ENCODE measurements at places on chromosomes 6 and 20. TPM values are rescaled to one million over a fixed set of nuclear protein-coding genes. Genes with fewer than 3 reads are reported as not detected.

GRCh38 chr20:2507875-2508630 lies 662 bp downstream of the ZNF343 start:
- DNase-seq = peak; percentile 30

DNA sequence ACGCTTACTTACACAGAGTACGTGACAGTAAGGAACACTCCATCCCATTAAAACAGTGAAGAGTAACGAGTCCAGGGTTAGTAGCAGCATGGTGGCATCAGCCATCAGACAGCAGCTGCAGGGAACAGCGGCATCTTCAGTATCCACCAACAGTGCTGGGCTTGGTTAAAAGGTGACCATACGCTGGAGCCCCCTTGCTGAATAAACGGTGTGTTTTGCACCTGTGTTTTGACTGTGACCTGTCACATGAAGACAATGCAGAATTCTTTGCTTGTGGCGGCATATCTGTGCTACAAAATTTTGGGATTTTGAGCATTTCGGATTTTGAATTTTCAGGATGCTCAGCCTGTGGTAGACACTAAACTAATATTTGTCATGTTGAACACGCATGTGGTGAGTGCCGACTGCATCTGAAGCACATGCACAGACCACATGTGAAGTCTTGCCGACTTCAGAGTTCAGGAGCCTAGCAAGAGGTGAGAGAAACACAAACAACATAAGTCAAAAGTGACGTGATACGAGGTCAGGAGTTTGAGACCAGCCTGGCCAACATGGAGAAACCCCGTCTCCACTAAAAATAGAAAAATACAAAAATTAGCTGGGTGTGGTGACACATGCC lies 69.3 kb upstream of the FRMD1 start:
- DNase-seq = no peak

RAB32 gene
- 16.0 TPM for total RNA-seq

DNA sequence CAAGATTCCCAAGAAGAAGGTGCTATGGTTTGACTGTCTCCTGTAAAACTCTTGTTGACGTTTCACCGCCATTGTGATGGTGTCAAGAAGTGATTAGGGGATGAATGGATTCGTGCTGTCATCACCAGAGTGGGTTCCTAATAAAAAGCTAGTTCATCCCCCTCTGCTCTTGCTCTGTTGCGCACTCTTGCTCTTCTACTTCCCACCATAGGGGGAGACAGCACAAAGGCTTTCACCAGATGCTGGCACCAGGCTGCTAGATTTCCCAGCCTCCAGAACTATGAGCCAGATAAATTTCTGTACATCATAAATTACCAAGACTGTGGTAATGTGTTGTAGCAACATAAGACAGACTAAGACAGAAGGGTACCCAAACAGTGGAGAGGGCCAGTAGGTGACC lies 21.6 kb upstream of the CCDC28A start:
- DNase-seq = no peak

- DNase-seq = no peak
Observed at GRCh38 chr6:38774929-38775707, 60.0 kb downstream of the DNAH8 start.

CLDN20 gene
- not detected for total RNA-seq

GRCh38 chr6:65671922-65672321 lies 35.1 kb downstream of the EYS start:
- no peak for DNase-seq

DNA sequence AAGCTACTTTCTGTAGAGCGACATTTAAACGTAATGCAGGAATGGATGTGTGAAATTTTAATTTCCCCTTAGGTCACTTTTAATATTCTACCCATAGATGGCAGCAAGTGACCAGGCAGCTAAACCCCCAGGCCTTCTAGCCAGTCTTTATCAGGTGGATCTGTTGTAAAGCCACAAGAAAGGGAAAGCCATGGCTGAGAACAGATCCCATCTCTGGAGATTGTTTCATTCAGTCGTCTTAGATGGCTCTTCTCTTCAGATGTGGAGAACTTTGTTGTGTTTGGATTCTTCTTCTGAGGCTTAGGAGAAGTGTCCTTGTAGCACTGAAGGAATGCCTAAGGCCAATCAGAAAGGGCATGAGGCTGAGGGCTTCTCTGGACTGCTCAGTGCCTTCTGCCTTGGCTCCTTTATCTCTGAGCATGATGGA lies 15.8 kb upstream of the RNF182 start:
- no peak for DNase-seq

GRCh38 chr20:50099113-50099512 lies 13.8 kb downstream of the UBE2V1 start:
- DNase-seq = no peak

HLA-DRA gene
- 151 TPM for total RNA-seq

DNA sequence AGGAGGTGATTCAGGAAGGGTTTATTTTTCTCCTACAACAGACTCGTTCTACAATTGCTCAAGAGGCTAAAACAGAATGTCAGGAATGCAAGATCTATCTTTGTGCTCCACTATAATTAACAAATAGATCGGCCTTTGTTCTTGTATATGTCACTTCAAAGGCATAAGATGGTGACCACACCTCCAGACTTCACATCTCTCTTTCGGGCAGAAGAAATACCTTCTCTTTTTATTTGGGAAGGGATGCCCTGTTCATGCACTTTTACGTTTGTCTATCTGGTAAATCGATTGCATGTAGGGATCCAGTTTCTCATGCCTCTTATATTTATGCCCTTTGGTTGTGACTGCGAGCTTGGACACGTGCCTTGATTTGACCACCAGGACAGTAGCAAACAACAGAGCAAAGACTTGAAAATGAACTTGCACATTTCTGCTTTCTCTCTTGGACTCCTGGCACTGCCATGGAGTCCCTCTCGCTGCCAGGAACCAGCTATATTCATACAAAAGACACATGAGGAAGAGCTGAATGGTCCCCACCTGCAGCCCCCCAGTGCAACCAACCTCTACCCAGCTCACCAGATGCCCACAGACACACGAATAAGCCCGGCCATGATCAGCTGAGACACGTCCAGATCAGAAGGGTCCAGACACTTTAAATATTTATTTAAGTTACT lies 219.8 kb upstream of the STXBP5 start:
- no peak for DNase-seq

- no peak for DNase-seq
Observed at GRCh38 chr6:45991189-45991588, 24.5 kb downstream of the CLIC5 start.

DNA sequence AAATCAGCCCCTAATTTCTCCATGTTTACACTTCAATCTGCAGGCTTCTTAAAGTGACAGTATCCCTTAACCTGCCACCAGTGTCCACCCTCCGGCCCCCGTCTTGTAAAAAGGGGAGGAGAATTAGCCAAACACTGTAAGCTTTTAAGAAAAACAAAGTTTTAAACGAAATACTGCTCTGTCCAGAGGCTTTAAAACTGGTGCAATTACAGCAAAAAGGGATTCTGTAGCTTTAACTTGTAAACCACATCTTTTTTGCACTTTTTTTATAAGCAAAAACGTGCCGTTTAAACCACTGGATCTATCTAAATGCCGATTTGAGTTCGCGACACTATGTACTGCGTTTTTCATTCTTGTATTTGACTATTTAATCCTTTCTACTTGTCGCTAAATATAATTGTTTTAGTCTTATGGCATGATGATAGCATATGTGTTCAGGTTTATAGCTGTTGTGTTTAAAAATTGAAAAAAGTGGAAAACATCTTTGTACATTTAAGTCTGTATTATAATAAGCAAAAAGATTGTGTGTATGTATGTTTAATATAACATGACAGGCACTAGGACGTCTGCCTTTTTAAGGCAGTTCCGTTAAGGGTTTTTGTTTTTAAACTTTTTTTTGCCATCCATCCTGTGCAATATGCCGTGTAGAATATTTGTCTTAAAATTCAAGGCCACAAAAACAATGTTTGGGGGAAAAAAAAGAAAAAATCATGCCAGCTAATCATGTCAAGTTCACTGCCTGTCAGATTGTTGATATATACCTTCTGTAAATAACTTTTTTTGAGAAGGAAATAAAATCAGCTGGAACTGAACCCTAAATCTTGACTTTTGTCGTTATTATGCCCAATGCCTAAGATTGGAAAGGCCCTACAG lies 4.5 kb downstream of the SOX4 start:
- DNase-seq = no peak

CALHM4 gene
- not detected for total RNA-seq

BCAS1 gene
- not detected for total RNA-seq

- DNase-seq = peak; percentile 24
Observed at GRCh38 chr20:52410182-52410647, 218.6 kb upstream of the ZFP64 start.

- no peak for DNase-seq
Observed at GRCh38 chr6:144715344-144715743, 430.2 kb downstream of the UTRN start.

SRMS gene
- not detected for total RNA-seq

DNA sequence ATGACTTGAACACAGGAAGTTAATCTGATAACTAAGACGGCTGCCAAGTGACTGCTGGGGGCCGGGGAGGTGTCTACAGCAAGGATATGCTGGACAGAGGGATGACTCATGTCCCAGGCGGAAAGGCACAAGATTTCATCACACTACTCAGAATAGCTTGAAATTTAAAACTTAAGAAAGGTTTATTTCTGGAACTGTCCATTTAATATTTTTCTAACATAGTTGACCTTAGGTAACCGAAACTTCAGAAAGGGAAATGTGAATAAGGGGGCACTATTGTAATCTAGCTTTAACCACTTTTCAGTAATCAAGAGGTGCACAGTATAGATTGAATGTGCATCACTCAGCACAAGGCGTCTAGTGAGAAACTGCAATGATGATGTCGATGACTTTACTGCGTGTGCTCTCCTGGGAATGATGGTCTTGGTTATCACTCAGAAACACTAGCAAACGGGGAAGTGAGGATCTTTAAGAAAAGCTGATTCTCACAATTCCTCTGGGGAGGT lies 171.5 kb downstream of the QKI start:
- DNase-seq = peak; percentile 76

TCF15 gene
- 10.3 TPM for total RNA-seq

DNA sequence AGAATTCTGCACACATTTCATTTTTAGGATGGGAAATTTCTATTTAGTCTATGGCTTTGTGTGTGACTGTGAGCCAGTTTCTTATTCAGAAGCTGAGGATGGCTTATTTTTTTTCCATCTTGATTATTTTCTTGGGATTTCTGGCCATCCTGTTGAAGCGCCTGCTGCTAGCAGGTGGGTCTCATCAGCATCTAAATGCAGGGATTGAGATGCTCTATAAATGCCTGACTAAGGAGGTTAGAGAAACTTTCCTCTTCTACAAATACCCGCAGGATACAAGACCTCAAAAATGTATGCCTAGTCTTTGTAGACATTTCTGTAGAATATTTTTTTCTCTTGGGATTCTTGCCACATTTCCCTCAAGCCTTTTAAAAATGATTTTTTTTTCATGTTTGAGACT lies 138.0 kb upstream of the CCN2 start:
- no peak for DNase-seq

DNA sequence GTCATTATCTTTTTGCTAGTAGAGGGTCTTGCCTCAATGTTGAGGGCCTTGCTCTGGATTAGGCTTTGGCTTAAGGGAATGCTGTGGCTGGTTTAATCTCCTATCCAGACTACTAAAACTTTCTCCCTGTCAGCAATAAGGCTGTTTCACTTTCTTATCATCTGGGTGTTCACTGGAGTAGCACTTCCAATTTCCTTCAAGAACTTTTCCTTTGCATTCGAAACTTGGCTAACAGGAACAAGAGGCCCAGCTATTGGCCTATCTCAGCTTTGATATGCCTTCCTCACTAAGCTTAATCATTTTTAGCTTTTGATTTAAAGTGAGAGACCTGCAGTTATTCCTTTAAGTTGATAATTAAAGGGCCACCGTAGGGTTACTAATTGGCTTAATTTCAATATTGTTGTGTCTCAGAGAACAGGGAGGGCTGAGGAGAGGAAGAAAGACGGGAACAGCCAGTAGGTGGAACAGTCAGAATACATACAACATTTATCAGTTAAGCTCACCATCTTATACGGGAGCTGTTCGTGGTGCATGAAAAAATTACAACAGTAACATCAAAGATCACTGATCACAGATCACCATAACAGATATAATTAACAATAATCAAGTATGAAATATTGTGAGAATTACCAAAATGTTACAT lies 186.7 kb downstream of the PTPRK start:
- DNase-seq = no peak

GRCh38 chr6:21455071-21455470 lies 138.5 kb upstream of the SOX4 start:
- DNase-seq = no peak

GRCh38 chr20:36202891-36203338 lies 33.4 kb upstream of the AAR2 start:
- peak; percentile 64 for DNase-seq

DNA sequence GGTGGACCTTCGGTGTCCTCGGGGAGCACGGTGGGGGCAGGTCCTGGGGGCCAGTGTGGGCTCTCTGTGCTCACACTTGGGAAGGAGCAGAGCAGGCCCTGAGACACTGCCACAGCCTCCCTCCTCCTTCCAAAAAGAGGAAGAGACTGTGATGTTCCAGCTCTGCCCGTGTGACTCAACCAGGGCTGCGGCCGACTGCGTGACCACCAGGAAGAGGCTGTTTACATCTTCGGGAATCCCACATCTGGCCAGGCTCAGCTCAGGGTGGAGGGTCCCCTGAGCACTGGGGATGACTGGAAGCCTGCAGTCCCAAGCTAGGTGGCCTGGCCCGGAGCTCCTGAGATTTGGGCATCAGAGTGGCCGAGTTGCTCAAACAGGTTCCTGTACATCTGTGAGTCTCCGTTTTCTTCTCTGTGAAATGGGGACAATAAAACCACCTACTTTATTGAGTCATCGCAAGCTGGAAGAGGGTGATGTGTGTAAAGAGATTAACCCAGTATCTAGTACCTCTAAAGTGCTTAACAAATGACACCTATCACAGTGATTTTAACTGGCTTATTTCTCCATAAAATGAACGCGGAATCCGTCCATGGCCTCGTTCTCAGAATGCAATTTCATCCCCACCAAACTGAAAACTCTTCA lies 242.1 kb downstream of the DLL1 start:
- peak; percentile 53 for DNase-seq

DNA sequence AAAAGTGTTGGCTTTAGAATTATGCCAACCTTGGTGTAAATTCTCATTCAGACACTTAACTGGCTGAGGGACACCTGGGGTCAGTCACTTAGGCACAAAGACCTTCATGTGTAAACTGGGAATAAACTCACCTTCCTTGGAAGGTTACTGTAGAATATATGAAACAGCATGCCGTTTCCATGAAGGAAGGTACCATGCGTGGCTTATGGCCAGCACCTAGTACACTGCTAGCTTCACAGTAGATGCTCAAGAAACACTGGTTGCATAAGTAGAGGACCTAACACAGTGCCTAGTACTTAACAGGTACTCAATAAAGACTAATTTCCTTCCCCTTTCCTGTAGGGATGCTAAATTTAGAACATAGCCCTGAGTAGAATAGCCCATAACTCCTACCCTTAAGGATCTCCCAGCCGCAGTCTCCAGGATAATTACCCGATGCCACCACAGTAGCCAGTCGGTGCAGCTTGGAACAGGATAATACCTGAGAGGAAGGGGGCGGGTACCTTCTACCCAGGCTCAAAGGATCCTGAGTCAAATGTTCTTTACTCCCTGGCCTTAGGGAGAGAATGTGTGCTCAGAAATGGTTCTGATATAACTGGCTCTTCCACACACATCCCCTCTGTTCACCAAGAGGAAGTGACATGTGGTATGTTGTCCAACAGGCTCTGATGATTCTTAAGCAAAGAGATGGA lies 3.6 kb downstream of the BCL2L1 start:
- DNase-seq = no peak

- no peak for DNase-seq
Observed at GRCh38 chr20:62997417-62998035, 9.2 kb downstream of the BHLHE23 start.

C6orf58 gene
- total RNA-seq = not detected

PTPRA gene
- total RNA-seq = 35.4 TPM

- DNase-seq = no peak
Observed at GRCh38 chr6:102417368-102417998, 1024.0 kb downstream of the GRIK2 start.

GRCh38 chr20:37319151-37319671 lies 26.7 kb upstream of the SRC start:
- no peak for DNase-seq

Data from left cardiac atrium (tissue), 4 donors.